ENCODE measurements at places on chromosomes 16 and 17.
A peak's percentile ranks its signal among the peaks of the same experiment; 100 is the strongest.

DNA sequence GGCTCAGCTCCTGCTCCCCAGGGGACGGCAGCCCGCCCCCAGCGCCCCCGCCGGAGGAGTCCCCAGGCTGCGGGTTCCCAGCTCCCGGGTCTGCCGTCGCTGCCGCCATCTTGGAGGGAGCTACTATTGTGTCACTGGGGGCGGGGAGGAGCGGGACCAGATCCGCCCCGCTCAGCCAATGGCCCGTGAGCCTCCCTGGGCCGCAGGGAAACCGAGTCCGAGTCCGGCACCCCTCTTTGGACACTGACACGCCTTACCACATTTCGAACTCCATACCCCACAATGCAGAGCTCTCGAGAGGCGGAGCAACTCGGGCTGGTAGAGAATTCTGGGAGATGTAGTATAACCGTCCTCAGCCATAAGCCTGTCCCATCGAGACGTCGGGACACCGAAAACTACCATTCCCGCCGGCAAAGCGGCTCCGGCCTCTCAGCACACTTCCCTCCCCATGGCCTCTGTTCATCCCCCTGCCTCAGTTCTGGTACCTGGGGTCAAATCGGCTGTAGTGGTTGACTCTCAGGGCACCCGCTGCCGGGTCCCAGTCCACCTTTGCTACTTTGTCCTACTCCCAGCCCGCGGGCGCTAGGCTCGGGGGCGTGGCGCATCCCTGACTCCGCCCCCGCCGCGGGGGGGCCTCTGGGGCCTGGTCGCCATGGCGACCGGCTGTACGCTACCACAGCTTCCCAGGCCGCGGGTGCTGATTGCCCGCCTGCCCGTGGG is at the start of the genes RANBP10 and TSNAXIP1:
Gene RANBP10 (minus strand): TSS at position 133 of the 720 bp plus-strand sequence. CDS start 24 bp downstream, at position 109.
Gene TSNAXIP1 (plus strand): TSS at position 462 of the 720 bp plus-strand sequence. CDS start 261 bp downstream, outside the sequence.
- DNase-seq, result peak; percentile 99

DNA sequence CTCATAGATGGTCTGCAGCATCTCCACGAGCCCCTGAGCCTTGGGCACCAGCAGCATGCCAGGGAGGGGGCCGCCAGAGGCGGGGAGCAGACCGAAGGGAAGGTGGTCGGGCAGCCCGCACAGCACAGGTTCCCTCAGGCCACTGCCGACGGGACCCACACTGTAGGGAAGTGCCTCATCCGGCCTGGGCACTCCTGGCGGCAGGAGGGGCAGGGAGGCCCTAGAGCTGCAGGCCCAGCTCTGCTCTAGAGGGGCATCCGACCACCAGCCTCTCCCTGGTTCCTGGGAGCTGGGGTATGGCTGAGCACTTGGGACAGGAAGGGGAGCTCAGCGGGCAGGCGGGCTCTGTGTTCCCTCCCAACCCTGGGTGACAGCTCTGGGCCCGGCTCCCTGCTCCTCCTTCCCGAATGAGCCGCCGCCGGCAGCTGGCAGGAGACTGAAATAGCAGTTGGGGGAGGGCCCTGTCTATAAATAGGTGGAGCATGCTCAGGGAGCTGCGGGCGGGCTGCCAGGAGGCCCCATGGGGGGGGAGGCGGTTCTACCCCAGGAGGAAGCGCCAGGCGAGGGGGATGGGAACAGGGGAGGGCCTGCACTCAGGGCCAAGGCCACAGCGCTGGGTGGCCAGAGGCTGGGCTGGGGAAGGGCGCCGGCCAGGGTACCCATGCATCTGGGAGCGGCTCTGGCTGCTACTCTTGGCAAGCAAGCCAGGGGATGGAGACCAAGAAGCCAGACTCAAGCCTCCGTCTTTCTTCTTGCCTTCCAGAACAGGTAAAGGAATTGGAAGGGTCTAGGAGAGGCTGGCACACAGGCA is 12.4 kb downstream of the HDAC5 start:
- peak; percentile 39 for DNase-seq

DNA sequence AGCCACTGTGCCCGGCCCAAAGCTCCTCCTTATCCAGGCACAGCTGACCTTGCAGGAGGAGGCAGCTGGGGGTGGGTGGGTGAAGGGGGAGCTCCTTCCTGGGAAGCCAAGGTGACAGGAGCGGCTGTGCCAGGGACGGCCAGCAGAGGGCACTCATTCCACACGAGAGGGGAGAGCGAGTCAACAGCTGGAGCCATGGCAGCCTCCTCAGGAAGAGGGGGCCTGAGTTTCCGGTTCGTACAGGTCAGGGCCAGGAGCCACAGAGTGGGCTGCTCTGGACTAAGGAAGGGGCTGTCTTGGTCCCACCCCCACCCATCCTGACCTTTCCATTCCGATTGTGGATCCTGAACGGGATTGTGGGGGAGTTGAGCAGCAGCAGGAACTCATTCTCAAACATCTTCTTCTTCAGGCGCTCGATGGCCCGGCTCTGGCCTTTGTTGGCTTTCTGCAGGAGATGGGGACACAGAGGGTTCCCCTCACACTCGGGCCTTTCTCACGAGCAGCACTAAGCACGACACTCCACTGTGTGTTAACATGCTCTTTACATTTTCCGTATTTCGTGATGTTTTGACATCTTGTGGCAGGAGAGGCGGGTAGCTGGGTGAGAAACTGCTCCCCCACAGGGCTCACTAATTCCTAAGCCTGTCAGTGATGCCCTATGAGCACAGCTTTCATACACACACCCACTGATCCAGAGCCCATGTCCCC is 61.6 kb downstream of the TIMM22 start:
- peak; percentile 20 for DNase-seq

DNA sequence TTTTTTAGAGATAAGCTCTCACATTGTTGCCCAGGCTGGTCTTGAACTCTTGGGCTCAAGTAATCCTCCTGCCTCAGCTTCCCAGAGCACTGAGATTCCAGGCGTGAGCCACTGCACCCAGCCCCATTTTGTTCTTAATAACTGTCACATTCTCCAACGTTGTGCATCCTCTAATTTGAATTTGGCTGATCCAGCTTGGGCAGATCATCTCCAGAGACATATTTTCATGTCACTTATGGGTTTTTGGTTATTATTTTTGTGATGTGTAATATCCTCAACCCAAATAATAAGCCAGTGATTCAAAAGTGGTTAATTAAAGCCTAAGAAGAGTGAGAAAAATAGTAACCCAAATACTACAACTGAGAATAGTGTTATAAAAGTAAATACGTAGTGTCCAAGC is 16.2 kb upstream of the COL1A1 start:
- DNase-seq, result no peak

- DNase-seq, result no peak
Measured at GRCh38 chr16:55909876-55910275, 34.7 kb upstream of the CES5A start.

DNA sequence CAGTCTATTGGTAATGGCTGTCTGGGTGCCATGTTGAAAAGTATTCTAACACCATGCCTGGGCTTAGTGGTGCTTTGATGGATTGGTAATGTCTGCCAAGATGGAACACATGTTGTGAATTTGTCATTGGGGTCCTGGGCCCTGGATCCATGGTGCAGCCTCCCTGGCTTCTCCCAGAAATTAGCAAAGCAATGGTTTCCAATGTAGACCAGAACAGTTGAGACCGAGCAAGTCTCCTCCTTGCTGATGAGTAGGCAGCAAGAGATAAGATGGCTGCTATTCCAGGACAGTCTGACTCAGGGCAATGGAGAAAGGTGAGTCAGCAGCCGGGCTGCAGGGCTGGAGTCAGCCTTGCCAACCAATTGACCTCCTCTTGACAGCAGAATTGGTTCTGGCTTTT is 30.8 kb downstream of the GPR139 start:
- no peak for DNase-seq
